ENCODE measurements at places on chromosomes 5 and 9. TPM values are rescaled to one million over a fixed set of nuclear protein-coding genes. Genes with fewer than 3 reads are reported as not detected.

The ADAM19 gene
- total RNA-seq, result 68.7 TPM

The ENTPD8 gene
- 0.10 TPM for total RNA-seq

The TLX3 gene
- total RNA-seq, result not detected

The SLC1A1 gene
- 10.9 TPM for total RNA-seq

The PCDHGB7 gene
- 23.4 TPM for total RNA-seq

The ANKRD31 gene
- total RNA-seq, result not detected

The CERCAM gene
- total RNA-seq, result 81.3 TPM

The PMPCA gene
- 55.5 TPM for total RNA-seq

Data from glomerular endothelial cell (primary cell).